Activated naive CD4-positive, alpha-beta T cell (primary cell): ENCODE measurements at places on chromosomes 3 and 15.

DNA sequence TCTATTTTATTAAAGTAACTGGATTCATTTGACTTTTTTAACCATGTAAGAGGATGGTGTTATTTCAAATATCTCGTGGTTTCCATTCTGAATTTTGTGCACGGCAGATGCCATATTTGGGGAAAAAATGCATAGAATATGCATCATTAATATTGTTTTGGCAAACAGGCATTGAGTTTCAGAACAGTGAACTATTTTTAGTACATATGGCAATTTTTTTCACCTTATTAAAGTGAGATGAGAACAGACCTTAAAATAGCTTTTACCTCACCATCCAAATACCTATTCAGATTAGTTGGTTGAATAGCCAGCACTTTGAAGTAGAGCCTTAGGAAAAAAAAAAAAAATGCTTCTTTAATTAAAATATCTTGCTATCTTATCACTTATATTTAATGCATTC is 117.3 kb upstream of the FLNB start:
- no peak for DNase-seq

- peak; percentile 75 for DNase-seq
These were observed at the start of gene LCMT2 for GRCh38 chr15:43329960-43330779. Gene LCMT2 (minus strand): TSS chr15:43330573. CDS start chr15:43330489, 84 bp downstream.

DNA sequence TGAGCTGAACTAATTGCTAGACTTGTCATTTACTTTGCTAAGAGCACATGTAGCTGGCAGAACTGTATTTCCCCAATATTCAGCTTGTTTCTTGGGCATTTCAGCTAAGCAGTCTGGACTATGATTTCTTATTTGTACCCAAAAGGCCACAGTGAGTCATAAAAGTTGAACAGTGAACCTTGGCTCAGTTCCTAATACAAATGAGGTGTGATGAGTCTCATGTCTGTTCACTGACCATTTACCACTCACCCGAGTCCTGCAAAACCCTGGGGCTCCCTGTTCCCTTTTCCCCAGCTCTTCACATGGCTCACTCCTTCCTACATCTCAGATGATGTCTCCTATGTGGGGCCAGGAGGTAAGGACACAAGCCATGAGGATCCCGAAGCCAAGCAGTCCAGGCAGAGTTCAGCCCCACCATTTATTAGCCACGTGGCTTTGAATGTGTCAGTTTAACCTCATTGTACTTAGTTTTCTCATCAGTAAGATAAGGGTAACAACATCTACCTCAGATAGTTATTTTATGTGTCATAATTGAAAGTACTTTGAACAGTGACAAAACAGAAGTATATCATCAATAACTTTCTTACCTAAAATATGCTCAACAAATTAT is 239.3 kb downstream of the IL5RA start:
- DNase-seq: no peak

DNA sequence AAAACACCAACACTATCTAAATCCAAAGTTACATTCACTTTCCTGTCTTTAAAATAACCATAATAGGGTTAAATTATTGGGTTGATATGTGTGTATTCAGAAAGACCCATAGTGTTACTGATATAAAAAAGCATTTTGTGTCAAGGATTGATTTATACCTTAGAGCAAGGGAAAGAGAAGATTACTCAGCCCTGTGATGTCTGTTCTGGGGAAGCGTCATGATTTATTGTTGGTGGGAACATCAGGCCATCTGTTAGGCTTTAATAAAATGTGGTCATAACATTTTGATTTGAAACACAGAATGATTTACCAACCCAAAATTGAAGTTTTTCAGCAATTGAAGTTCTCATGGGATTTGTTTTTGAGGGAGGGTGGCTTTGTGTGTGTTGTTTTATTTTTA is 33.2 kb downstream of the SIDT1 start:
- no peak for DNase-seq

DNA sequence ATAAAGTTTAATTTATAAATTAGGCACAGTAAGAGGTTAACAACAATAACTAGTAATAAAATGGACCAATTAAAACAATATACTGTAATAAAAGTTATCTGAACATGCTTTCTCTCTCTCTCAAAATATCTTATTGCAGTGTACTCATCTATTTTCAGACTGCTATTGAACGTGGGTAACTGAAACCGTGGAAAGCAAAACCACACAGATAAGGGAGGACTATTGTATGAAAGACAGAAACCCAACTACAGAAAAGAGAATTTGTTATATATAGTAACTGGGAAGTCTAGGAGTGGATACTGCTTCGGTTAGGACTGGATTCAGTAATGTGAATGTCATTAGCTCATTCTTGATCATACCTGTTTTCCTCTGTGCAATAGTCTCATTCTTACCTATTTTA is 119.3 kb upstream of the DAZL start:
- DNase-seq: no peak

DNA sequence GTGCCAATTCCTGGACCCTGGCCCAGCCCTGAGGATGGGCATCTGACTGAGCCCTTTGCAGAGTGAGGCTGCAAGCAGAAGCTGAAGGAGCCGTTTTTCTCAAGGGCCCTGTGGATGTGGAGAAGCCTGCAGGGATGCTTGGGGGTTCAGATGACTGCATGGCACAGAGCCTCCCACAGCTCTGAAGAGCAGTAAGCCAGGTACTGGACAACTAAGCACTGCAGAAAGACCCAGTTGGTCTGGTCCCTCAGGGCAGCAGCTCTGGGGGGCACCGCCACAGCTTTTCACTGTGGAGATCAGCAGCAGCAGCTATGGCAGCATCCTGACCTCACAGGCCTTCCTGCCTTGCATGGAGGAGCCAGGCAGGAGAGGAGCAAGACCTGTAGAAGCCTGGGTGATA is 67.6 kb downstream of the CRYGS start:
- DNase-seq: no peak

- no peak for DNase-seq
These were observed 97.3 kb downstream of the MBNL1 start for GRCh38 chr3:152365766-152366593.

- no peak for DNase-seq
These were observed 80.4 kb upstream of the MEF2A start for GRCh38 chr15:99485153-99485961.

- DNase-seq: no peak
These were observed 45.9 kb downstream of the NIPA2 start for GRCh38 chr15:22884344-22884743.

DNA sequence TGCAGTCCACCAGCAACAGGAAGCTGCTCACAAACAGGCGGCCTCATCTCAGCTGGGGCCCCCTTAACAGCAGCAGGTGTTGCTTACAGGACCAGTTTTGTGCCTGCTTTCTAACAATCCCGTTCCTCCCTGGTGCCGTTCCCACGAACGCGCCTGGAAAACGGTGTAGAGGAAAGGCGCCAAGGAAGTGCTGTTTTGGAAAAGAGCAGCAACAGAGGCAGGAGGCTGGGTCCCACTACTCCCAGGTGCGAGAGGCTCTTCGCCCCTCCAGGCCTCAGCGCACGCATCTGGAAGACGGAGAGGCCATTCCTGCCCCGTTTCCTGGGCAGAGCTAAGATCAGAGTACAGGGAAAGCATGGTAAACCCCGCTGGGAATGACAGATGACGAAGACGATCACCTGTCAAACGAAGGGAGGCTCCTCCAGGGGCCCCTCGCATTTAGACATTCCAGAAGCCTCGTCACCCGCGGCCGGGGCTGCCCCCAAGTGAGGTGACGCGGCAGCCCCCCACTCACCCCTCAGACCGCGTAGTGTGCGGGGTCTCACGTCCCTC is 603 bp downstream of the SCAPER start:
- peak; percentile 39 for DNase-seq

DNA sequence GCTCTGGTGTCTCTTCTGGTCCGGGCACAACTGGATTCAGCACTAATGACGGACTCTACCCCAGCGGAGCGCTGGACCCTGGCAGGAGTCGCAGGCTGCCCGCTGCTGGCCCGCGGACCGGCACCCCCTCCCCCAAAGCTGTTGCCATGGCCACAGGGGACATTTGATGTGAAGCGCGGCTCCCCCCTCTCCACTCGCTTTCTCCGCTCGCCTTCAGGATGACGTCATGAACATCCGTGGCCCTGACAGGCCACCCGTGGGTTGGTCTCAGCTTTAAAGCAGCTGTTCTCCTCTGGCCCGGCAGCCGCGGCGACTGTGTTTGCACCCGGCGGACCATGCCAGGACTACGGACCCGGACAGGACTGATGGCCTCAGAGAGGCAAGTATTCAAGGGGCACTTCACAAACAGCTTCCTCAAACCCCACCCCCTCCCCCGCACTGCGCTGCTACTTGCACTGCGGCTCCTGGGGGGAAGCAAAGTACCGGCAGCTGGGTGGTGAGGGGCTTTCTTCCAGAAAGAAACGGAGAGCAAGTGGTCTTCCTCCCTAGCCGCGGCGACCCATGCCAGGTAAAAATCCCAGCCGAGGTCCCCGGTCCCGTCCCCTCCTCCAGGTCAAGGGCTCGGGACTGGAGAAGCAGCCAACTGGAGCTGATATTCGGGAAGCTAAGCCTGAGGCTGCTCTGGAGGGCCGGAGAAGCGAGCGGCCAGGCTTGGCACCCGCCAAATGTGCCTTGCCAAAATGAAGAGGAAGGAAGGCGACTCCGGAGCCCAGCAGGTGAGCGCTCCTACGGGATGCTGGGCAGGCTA is 16.6 kb upstream of the AEN start:
- no peak for DNase-seq
